ENCODE measurements at places on chromosomes 7 and 10.
A peak's percentile ranks its signal among the peaks of the same experiment; 100 is the strongest.

DNA sequence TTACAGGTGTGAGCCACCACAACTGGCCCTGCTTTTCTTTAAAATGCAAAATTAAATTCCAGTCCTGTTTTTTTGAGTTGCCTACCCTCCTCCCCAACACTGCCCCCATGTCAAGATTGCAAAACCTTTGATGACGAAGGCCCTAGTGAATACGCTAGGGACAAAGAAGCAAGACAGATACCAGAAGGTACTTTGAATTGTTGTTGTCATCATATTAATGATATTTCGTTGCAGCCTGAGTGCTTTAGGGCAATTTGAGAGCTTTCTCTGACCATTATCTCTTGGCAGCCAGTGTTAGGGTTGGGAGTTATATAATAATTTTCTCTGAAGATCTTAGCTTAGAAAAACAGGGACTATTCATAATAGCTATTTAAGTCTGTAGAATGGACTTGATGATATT is 7.1 kb downstream of the CCSER2 start:
- no peak for DNase-seq

GRCh38 chr7:18619311-18619710 is 123.8 kb downstream of the HDAC9 start:
- no peak for DNase-seq

- DNase-seq = no peak
These were observed 500.3 kb upstream of the MKI67 start for GRCh38 chr10:128626397-128627000.

DNA sequence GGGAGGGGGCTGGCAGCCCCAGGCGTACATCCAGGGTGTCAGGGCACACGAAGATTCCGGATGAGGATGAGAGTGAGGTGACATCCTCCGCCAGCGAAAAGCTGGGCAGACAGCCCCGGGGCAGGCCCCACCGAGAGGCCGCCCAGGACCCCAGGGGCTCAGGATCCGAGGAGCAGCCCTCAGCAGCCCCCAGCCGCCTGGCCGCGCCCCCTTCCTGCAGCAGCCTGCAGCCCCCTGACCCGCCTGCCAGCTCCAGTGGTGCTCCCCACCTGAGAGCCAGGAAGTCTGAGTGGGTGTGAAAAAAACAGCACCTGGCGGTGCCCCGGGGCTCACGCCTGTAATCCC is 3.2 kb downstream of the GJD4 start:
- no peak for DNase-seq

DNA sequence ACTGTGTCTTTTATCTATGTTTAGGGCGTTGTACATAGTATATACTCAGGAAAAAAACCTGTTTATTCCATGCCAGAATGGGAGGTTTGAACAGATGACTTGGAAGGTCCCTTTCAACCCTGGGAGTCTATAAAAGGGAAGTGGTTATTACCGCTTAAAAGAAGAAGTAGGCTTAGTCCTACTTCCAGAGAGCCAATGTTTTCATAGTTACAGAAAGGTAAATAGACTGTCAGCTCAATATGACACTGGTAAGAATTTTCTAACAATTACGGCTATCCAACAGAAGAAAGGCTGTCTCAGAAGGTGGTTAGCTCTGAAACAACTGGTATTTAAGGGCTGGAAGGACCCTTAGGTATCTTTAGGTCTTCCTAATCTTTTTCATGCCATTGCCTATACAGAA is 1.1 kb upstream of the TFAM start:
- no peak for DNase-seq

- DNase-seq = no peak
These were observed 650 bp upstream of the TM9SF3 start for GRCh38 chr10:96587264-96588059.

DNA sequence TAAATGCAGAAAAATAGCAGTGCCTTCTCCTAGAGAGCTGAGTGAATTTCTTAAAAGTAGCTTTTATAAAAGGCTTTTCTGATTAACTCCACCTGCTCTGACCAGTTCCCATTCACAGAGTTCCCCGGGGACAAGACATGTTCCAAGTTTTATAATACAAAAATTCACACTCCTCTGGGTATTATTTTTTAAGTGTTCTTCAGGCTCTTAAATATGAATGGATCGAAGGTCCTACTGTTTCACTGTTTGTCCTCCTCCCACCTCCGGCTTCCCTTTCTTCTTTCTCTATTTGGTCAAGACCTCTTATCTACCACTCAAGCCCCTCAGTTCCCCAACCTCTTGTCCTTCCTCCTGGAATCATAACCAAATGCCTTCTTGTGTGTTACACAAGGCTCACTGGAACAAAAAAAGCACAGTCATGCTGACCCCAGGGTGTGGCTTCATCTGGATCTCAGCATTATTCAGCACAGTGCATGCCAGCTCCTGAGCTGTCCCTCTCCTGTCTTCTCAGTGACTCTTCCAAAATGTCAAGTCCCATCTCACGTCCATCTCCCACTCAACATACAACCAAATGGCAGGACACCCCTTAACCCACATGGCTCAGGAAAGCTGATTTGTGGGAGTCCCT is 222.4 kb downstream of the SORCS1 start:
- DNase-seq = no peak

DNA sequence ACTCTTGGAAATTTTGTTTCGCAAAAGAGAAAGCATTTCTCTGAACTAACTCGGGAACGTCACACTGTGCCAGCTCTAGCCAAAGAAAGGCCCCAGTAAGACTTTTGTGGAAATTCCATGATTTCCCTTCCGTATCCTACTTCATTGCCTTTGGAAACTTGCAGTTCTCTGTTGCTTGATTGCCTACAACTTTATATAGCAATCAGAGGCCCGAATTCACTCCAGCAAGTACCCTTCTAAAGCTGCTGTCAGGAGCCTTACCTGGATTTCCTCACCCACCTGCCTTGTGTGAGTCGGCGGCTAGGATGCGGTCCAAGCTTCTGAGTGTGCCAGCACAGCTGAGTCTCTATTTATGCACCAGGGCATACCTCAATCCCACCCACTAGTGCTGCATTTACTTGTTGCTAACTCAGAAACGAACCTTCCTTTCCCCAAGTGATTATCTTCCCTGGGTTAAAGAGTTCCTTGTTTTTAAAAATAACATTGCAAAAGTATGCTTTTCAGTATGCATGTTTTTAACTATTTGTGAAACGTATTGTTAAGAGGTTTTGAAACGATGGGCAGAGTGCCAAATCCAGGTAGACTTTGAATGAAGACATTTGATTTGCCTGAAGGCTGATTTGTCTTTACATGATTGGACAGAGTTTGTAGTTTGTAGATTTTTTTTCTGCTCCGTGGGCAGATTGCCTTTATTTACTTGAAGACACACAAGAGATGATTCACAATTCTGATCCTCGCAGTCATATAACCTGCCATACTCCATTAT is at the start of gene AGR2:
Gene AGR2 (minus strand): TSS at position 326 of the 766 bp plus-strand sequence. CDS start 3,203 bp downstream, outside the sequence.
- DNase-seq = no peak

DNA sequence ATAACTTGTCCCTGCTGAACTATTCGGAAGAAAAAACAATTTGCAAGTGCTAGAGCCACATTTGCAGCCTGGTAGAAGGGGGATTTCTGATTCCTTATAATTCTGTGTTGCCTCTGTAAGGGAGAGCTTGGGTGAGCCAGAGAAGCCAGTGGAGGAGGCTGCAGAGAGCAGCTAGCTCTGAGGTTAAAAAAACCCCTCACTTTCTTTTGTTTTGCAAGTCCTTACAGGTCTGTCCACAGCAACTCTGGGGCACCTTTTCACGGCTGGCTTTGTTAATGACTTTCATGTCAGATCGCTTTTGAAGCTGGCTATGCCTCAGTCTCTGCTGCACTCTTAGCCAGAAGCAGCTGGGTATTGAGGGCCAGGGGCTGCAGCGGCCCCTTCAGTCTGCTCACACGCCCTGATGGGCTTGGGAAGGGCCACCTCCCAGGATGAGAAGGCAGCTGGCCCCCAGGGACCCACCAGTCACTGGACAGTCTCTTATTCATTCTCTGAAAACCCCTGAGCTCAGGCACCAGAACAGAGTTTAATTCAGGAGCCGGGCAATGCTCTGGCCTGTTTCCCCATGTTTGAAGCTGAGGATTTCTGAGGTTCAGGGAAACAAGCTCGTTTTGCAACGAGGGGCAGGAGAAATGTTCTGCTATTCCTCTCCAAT is 30.9 kb downstream of the TRIM8 start:
- DNase-seq = no peak

DNA sequence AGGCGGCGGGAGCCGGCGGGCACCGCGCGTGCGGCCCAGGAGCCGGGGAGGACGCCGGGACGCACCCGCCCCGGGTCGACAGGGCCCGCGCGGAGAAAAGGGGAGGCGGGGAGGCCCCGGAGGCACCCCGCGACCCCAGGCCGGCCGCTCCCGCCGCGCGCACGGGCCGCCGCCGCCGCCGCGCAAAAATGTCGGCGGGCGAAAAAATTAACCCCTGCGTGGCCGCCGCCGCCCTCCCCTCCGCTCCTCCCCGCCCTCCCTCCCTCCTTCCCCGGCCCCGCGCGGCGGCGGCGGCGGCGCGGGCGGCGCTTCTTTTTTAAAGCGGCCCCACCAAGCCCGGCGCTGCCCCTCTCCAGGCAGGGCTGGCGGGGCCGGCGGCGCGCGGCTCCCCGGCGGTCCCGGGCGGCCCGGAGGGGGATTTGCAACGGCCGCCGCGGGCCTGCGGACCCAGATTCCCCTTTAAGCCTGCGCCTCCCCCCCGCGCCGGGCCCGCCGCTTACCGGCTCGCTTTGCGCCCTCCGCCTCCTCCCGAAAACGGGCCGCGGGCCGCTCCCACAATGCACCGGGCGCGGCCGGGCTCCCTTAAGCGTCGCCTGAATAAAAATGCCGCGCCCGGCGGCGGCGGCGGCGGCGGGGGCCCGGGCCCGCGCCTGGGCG is 465 bp downstream of the SEPHS1 start:
- peak; percentile 62 for DNase-seq

DNA sequence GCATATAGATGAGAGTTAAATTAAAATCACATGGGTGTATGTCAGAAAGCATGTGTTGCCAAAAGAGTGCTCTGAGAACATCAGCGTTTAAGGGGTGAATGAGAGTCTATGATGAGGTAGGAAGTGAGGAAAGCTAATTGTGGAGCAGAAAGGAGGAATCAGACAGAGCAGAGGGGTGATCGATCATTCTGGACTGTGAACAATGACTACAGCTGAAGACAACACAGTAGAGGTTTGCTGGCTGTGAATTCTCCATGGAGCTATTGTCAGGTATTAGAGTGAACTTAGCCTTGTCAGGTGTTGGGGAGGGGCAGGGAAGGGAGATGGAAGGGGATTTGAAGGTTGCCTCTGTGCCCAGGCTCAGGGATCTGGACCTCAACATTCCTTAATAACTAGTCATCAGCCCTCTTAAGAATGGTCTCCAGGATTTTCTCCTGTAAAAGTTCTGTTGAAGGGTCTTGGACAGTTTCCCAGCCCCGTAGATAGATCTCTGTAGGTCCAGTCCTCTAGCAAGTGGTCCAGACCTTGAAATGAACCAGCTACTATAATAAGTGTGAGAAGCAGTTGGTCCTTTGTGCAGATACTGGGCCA is 57.1 kb downstream of the KIF5B start:
- DNase-seq = no peak

DNA sequence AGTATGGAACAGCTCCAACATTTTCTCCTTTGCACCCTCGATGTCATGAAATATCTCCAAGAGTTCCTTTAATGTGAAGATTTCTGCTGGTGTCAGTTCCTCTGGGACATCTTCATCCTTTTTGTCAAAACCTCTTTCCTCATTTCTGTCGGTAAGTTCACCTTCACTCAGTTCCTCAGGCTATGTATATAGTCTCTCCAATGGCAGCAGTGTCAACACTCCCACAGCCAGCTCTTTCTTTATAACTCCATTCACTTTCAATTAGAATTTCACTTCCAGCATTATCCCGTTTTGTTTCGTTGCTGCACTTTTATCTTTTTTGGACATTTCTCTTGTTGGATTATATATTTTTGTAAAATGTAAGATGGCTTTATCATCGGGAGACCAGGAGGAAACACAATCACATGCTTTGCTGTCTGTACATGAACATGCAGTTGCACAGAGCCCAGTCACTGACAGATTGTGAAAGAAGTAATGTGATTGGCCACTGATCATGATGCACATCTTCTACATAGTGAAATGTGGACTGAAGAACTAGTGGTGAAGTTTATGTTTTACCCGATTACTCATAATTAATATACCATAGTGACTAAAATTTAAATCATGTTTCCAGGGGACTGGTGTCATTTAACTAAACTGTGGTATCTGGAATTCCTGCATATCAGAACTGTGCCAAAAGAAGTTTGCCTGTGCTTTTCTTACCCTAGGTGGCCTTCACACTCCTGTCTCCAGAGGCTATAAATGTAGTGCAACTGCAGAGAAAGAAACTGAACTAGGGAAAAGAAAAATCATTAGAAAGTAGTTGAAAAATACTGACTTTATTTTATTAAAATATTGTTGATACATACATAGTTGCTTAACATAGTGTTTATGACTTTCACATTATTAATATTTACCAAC is 289.6 kb downstream of the PPP1R3A start:
- no peak for DNase-seq

DNA sequence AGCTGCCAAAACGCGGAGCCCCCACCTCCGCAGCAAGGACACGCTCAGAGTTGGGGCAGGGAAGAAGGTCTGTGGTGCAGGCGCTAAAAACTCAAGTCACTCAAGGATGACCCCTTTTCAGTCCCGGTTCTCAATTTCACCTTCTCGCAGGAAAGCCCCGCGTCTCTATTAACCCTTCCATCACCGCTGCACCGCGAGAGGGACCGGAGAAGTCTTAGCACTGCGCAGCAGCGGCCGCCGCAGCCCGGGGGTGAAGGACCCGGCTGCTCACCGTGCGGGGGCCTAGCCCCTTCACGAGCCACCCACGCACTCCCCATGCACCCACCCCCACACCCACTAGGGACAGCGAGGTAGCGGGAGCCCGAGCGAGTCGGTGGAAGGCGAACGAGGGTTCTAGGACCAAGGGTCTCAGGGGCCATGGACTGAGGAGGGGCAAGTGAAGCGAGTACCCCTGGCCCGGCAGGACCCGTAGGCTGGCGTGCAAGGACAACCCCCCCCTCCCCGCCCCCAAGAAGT is 162.9 kb downstream of the SH3PXD2A start:
- no peak for DNase-seq

DNA sequence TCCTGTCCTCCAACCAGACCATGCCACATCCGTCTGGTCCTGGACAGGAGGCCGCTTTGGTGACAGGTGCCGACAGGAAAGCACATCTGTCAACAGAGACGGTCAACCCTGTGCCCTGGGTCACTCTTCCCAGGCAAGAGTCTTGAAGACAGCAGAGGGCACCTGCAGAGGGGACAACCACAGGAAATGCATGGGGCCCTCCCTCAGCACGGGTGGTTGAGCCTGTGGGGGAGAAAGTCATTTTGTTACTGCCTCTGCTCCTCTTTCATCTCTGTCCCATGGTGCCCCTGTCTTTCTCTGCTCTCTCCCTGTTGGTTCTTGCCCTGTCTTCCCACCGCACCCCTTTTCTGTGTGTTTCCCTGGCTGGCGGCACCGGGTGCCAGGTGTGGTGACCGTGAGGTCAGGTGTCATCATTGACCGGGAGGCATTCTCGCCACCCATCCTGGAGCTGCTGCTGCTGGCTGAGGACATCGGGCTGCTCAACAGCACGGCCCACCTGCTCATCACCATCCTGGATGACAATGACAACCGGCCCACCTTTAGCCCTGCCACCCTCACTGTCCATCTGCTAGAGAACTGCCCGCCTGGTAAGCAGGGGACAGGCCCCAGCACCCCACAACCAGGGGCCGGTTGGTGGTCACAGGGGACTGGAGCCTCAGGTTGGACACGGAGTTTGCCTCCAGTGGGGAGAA is 17.6 kb upstream of the VSIR start:
- no peak for DNase-seq
